ENCODE measurements at places on chromosomes 3 and 15.

- no peak for DNase-seq
These were observed 49.5 kb upstream of the GK5 start for GRCh38 chr3:142274908-142275307.

GRCh38 chr3:99817047-99817436, 620 bp upstream of the CMSS1 start:
- no peak for DNase-seq

DNA sequence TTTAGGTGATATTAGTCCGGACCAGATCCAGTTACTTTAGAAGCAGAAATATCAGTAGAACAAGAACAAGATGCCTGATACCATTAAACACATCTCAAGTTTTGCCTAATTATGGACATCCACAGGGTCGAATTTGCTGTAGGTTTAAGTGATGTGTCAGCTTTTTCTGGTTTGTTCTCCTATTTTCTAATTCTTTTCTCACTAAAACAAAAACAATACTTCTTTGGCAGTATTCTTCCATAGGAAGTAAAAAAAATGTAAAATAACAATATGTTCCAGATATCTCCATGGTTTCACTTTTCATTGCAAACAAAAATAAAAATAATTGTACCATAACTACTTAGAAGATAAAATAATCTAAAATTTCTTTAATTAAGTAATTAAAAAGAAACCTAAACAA, 265.7 kb downstream of the SHOX2 start:
- no peak for DNase-seq

- DNase-seq = no peak
These were observed 67.8 kb downstream of the DHX30 start for GRCh38 chr3:47870702-47871260.

GRCh38 chr15:27527490-27528067, 556.6 kb downstream of the GABRG3 start:
- DNase-seq = no peak

Data from T-cell (primary cell).